ENCODE measurements at places on chromosomes 7 and 10. TPM values are rescaled to one million over a fixed set of nuclear protein-coding genes. Genes with fewer than 3 reads are reported as not detected.

RSPH10B2 gene
- not detected for total RNA-seq

AKR1B15 gene
- not detected for total RNA-seq

TFEC gene
- total RNA-seq = 0.28 TPM

FKBP9 gene
- 146 TPM for total RNA-seq

METTL2B gene
- 34.2 TPM for total RNA-seq

CDH23 gene
- under 0.01 TPM for total RNA-seq

GRCh38 chr7:37775921-37776320, 72.5 kb upstream of the NME8 start:
- DNase-seq = no peak

DNA sequence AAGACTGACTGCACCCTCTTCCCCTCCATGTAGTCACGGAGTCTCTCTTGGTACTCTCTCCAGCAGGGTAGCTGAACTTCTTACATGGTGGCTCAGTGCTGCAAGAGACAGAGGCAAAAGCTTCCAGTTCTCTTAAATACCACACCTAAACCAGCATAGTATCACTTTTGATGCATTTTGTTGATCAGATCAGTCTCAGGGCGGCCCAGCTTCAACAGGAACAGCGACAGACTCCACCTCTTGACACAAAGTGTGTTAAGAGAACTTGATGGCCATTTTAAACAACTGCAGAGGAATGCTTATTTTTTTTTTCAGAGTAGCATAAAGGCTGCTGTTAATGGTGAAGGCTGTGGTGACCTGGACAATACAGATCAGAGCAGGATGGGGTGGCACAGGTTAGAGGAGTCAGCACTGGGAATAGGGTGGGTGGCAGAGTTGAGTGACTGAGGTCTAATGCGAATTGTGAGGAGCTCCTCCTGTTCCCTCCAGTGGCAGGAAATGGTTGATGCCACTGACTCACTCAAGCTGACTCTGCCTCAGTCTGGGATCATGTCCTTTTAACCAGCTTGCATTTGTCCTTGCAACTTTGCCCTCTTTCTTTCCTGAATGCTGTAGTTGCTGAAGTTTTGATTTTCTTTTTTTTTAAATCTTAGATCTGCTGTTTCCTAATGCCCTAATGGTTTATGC, 17.3 kb downstream of the MGAM start:
- DNase-seq = no peak

GRCh38 chr7:50531401-50531911, 33.7 kb downstream of the DDC start:
- DNase-seq = peak; percentile 21

DNA sequence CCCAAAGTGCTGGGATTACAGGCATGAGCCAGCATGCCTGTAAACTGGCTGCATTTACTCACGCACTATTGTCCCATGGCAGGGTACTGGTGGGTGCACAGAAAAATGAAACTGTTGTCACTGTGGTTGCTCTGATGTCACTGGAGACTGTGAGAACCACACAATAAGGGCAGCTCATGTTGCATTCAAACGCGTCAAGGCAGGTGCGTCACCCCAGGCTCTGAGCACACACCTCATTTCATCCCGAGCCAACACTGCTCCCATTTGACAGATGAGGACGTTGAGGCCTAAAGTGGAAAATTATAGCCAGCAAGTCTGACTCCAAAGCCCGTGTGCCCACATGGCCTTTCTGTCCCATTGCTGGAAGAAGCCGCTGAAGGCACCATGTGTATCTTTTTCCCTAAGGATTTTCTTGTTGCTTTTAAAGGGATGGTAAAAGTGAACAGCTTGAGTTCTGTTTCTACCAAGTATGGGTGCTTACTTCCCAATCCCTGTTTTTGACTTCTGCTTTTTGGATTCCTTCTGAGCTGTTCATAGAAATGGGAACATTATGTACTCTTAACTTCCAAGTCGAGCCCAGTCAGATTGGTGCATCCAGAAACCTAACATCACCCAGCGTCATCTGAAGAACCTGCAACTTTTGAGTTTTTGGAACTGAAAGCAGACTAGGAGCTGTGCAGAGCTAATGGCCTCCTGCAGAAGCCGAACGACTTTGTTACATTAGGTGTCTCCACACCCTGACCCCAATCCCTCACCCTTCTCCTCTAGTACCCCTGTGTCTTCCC, 60.1 kb upstream of the CARD11 start:
- DNase-seq = no peak

DNA sequence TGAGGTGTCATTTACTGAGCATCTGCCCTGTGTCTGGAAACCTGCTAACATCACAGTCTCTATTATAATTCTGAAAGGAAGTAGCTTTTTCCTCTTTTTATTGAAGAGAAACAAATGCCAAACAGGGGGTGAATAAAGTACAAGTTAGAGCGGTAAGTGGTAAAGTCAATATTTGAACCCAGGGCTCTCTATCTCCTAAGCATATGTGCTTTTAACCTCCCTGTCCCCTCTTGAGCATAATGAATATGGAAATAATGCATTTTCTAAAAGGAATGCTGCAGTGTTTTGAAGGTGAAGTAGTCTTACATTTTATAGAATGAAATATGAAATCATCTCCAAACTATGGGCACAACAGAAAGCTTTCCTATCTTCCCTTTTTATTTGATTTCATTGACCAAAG, 196.7 kb downstream of the KIAA1217 start:
- no peak for DNase-seq

DNA sequence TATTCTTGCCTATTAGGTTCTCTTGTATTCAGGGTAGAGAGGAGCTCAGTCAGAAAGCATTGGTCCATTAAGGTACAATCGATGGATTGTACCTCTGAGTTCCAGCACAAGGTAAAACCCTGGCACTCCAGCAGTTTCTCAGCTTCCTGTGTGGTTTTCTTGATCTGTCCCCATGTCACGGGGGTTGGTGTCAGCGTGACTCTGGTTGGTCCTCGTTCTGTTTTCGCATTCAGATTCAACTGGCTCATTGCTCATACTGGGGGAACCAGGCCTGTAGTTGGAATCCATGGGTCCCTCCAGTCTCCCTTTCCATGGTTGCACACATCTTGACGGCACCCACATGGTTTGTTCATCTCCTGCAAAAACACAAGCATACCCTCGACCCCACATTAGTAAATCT, 32.7 kb upstream of the RASGEF1A start:
- no peak for DNase-seq

DNA sequence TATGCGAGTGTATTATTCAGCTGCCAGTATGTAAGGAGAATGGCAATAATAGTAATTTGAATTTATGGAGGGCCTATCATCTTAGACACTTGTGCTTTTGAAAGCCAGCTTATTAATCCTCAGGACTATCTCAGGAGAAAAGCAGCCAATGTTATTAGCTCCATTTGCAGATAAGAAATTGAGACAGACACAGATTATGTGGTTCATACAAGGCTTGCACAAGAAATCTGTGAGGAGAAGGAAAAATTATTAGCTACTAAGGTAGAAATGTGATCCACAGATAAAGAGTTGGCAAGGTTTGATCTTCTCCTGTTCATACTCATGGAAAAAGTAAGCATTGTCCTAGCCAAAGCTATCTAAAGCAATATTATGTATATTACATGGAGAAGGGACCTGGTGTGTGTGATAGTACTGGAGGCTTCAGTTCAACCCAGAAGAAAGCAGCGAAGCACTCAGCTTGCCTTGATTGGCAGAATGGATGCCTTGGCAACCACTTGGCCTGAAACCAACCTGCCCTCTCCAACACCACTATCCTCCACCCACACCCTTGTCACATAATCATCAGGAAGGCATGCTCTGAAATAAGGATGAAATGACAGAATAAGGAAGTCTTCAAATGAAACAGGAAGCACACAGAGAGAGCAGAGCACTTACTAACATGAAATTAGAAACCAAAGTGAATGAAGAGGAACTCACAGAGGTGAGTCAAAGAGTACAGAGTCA, 18.0 kb downstream of the MACC1 start:
- DNase-seq = peak; percentile 87

GRCh38 chr10:105855791-105856190, 1214.7 kb downstream of the SORCS3 start:
- no peak for DNase-seq

- DNase-seq = no peak
These were observed 731 bp downstream of the CHCHD3 start for GRCh38 chr7:133081119-133081598.

- DNase-seq = no peak
These were observed 19.0 kb downstream of the TMEM236 start for GRCh38 chr10:17771017-17771416.

GRCh38 chr7:44580945-44581878, 819 bp downstream of the TMED4 start:
- DNase-seq = no peak

DNA sequence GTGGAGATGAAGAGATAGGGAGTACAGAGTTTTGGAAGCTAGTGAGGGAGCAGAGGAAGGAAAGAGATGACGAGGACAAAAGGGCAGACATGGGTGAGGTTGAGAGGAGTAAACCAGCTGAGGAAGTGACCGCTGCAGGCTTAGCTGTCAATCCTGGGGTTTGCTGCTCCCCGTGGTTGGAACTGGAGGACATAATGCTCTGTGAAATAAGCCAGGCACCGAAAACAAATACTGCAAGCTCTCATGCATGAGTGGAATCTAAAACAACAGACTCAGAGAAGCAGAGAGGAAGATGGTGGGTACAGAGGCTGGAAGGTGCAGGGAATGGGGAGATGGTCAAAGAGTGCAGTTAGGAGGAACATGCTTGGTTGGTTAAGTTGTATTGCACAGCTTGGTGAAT, 482.2 kb upstream of the C7orf33 start:
- no peak for DNase-seq

DNA sequence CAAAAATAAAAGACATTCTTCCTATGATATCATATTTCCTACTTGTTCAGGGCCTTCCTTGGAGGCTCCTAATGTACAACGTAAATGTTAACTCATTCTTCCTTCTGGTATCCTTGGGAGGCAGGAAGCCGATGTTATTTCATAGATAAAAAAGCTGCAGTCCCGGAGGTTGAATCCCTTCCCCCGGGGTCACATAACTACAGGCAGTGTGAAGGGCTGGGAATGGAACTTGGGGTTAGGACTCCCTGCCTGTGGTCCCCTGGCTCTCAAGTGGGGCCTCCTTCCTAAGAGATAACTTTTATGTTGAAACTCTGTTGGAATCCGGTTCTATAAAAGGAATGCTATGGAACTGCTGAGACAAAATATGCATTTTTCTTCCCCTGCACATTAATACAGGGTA, 14.9 kb upstream of the CCDC3 start:
- peak; percentile 31 for DNase-seq

- no peak for DNase-seq
These were observed 13.3 kb downstream of the SORBS1 start for GRCh38 chr10:95547791-95548435.

GRCh38 chr10:78937393-78937792, 131.4 kb upstream of the ZMIZ1 start:
- DNase-seq = no peak

DNA sequence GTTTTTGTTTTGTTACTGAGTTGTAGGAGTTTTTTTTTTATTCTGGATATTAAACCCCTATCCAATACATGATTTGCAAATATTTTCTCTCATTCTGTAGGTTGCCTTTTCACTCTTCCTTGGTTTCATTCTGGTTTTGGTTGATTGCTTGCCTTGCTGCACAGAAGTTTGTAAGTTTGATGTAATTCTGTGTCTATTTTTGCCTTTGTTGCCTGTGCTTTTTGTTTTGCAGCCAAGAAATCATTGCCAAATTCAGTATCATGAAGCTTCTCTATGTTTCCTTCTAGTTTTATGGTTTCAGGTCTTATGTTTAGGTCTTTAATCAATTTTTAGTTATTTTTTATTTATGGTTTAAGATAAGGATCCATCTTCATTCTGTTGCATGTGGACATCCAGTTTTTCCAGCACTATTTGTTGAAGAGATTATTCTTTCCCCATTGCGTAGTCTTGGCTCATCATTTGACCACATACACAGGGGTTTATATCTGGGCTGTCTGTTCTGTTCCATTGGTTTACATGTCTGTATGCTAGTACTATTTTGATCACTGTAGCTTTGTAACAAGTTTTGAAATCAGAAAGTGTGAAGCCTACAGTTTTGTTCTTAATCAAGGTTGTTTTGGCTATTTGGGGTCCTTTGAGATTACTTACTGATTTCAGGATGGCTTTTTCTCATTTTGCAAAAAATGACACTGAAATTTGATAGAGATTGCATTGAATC, 26.4 kb downstream of the BMPR1A start:
- no peak for DNase-seq

DNA sequence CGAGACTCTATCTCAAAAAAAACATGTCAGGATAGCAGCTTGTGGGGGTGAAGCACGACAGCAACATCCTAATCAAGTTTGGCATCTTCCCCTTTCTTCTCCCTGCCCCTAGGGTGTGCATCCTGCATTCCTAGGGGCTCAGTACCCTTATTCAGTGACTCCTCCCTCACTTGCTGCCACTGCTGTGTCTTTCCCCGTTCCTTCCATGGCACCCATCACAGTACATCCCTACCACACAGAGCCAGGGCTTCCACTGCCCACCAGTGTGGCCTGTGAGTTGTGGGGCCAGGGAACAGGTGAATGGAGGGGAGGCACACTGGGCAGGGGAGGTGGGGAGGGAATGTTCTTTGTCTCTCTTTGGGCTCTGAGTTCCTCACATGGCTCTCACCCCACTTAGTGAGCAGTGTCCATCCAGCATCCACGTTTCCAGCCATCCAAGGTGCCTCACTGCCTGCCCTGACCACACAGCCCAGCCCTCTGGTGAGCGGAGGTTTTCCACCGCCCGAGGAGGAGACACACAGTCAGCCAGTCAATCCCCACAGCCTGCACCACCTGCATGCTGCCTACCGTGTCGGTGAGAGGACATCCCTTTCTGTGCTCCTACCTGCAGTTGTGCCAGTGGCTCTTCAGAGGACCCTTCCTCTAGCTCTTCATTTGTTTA, 11.4 kb downstream of the NDST2 start:
- DNase-seq = no peak

GRCh38 chr7:20797462-20798080, 10.9 kb upstream of the SP8 start:
- DNase-seq = no peak

GRCh38 chr10:44206127-44206818, 178.6 kb downstream of the CXCL12 start:
- DNase-seq = peak; percentile 23

DNA sequence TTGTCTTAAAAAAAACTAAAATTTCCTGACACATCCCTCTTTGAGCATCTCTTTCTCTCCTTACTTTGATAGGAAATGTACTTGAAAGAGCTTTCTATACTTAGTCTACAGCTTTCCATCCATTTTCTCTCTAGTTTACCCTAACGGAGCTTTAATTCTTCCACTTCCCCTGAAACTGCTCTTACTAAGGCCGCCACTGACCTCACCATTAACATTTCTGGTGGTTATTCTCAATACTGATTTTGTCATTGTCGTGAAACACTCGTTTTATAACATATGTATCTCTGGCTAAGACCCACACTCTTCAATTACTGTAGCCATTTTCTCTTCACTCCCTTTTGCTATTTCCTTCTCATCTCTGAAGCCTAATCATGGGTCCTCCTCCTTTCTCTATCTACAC, 262.0 kb upstream of the FERD3L start:
- DNase-seq = no peak
